ENCODE measurements at places on chromosomes 2 and 18. TPM values are rescaled to one million over a fixed set of nuclear protein-coding genes. Genes with fewer than 3 reads are reported as not detected.

OBSL1 gene
- 75.9 TPM for polyA plus RNA-seq

TEKT4 gene
- not detected for polyA plus RNA-seq

NOL4 gene
- not detected for polyA plus RNA-seq

CCBE1 gene
- 51.2 TPM for polyA plus RNA-seq

CMPK2 gene
- polyA plus RNA-seq: 0.66 TPM

CPO gene
- polyA plus RNA-seq: not detected

TUBA4B gene
- polyA plus RNA-seq: not detected

SH3BP4 gene
- 85.9 TPM for polyA plus RNA-seq

FAM124B gene
- polyA plus RNA-seq: 0.04 TPM

ADRA2B gene
- not detected for polyA plus RNA-seq

HOXD8 gene
- 1.7 TPM for polyA plus RNA-seq

REG1B gene
- not detected for polyA plus RNA-seq

GAD1 gene
- polyA plus RNA-seq: 0.25 TPM

GRCh38 chr2:156118753-156119416 lies 213.6 kb downstream of the NR4A2 start:
- DNase-seq: no peak

- no peak for DNase-seq
Measured at GRCh38 chr2:43224131-43224570, 2.3 kb downstream of the ZFP36L2 start.

- no peak for DNase-seq
Measured at GRCh38 chr2:65483763-65484162, 51.4 kb upstream of the SPRED2 start.

DNA sequence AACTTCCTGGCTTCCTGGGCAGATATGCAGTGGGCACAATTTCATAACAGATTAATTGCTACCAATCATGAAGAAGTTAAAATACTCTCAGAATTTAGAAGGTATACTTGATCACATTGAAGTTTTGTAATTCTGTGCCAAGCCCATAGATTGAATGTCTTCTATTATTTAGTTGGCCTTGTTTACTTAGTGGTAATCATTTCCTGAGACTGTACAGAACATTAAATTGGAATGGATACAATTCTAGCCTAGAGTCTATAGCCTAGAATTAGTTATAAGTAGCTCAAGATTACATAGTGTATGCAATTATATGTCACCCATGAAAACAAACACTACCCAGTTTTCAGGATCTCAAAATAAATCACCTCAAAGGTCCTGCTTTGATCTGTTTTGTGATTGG lies 615.8 kb downstream of the XIRP2 start:
- DNase-seq: no peak

GRCh38 chr18:64273724-64274123 lies 124.8 kb upstream of the LINC00305 start:
- no peak for DNase-seq

GRCh38 chr2:10022966-10023662 lies 20.2 kb upstream of the KLF11 start:
- DNase-seq: no peak

DNA sequence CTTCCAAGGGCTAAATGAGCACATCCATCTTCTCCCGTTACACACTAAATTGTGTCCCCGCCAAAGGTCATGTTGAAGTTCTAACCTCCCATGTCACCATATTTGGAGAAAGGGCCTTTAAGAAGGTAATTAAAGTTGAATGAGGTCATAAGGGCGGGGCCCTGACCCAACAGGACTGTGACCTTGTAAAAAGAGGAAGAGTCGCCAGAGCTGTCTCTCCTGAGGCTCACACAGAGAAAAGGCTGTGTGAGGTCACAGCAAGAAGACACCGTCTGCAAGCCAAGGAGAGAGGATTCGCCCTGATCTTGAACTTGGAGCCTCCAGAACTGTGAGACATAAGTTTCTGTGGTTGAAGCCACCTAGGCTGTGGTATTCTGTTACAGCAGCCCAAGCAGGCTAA lies 24.1 kb downstream of the TRABD2A start:
- DNase-seq: no peak

GRCh38 chr2:109442715-109443319 lies 170.9 kb downstream of the SEPTIN10 start:
- DNase-seq: no peak

- no peak for DNase-seq
Measured at GRCh38 chr2:236685979-236686520, 116.4 kb downstream of the ACKR3 start.

DNA sequence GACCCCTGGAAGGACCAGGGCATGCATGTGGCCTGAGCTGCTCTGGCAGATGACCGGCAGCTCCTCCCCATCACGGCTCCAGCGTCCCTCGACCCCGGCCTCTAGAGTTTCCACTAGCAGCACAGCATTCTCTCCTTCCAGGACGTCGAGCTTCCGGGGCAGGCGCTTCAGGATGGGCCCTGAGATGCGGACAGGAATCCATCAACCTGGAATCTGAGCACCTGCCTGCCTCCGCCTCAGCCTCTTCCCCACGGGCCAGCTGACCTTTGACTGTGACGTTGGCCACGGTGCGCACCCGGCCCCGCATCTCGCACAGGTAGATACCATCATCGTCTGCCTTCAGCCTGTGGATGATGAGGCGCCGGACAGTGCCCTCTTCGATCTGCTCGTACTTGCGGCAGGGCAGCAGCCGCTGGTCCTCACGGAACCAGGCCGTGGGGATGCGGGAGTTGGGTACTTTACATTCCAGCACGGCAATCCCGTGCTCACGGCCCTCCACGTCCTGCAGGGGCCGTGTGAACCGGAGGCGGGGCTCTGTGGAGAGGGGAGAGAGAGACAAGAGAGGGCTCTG lies 3.5 kb downstream of the OBSL1 start:
- DNase-seq: no peak

DNA sequence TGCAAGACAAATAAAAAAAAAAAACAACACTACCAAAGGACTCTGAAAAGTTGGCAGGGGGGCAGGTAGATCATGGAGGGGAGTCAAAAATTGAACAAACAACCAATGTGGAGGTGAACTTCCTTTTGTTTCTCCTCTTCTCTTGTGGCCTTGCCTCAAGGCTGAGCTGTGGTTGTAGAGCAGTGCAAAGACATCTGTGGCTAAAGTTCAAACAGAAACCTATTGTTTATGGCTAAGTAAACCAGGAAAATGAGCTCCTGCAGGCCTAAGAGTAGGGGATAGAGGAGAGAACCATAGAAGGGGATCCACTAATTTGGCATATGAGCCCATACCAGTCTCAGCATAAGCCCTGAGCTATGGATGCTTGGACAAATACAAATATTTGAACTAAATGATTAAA lies 40.2 kb upstream of the EGR4 start:
- no peak for DNase-seq

GRCh38 chr2:128198656-128199055 lies 107.7 kb downstream of the UGGT1 start:
- no peak for DNase-seq

DNA sequence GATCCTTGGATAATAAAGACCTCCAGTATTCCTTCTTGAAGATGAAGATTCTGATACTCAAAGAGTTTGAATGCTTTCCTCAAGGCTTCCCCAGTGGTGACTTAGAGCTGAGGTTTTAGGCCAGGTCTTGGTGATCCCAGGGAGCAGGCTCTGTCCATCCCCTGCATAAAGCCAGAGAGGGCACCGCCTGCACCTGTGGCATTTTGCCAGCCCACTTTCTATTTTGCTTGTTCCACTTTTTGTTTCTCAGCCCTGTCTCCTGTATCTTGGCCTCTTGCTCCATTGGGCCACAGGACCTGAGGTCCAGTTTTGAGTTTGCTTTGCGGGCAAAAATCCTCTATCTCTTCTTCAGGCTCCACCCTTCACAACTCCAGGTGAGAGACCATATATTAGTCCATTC lies 6.7 kb upstream of the SCYGR1 start:
- no peak for DNase-seq

- DNase-seq: no peak
Measured at GRCh38 chr2:123495241-123495640, 529.8 kb upstream of the CNTNAP5 start.

GRCh38 chr2:223494942-223495341 lies 107.2 kb downstream of the SCG2 start:
- no peak for DNase-seq

- DNase-seq: no peak
Measured at GRCh38 chr2:24363301-24363700, 3.0 kb upstream of the ITSN2 start.

GRCh38 chr2:178397002-178397605 lies 53.9 kb downstream of the PRKRA start:
- DNase-seq: no peak
